Effector CD4-positive, alpha-beta T cell (primary cell): ENCODE measurements at places on chromosomes 13 and 19.

GRCh38 chr13:42495255-42495654 is 78.7 kb upstream of the TNFSF11 start:
- DNase-seq, result no peak

DNA sequence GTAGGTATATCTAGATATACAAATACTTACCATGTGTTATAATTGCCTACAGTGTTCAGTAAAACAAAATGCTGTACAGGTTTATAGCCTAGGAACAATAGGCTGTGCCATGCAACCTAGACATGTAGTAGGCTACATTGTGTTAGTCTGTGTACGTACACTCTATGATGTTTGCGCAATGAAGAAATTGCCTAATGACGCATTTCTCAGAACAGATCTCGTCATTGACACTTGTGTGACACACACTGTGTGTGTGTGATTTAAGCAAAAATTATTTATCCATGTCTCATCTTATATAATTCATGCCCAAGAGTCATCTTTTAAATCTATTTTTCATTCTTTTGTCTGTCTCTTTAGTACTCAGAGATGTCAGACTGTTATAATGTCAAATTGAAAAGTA is 1888.8 kb upstream of the PCDH20 start:
- no peak for DNase-seq

GRCh38 chr19:44303976-44304568 is 753 bp downstream of the ZNF235 start:
- DNase-seq, result no peak

DNA sequence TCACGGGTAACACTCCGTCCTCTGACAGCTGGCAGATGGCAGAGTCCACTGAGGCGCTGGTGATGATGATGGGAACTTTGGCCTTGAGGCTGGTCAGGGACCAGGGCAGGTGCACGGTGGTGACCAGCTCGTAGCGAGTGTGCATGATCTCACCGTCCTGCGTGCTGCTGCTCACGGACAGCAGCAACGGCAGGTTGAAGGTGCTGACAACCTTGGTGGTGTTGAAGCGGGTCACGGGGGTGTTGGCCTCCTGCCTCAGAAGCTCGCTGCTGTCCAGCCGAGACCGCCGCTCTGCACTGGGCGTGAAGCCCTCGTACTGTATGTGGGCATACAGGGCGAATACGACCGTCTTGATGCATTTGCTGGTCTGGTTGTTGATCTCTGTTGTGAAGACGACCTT is 11.6 kb downstream of the ARRDC5 start:
- no peak for DNase-seq

DNA sequence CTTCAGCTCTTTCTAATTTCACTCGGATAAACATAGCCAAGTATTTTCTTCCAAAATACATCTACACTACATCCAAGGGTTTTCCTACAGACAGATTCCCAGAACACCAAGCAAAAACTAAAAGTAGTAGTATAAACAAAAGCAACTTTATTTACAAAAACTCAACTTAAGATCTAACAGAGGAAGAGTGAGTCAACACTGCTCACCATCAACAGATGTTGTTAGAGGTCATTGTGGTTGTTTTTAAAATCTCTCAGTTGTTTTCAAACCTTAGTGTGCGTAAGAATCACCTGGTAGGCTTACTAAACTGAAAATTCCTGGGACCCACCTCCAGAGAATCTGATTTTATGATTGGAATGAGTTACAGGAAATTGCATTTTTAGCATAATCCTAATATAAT is 631.7 kb upstream of the SGCG start:
- DNase-seq, result no peak

DNA sequence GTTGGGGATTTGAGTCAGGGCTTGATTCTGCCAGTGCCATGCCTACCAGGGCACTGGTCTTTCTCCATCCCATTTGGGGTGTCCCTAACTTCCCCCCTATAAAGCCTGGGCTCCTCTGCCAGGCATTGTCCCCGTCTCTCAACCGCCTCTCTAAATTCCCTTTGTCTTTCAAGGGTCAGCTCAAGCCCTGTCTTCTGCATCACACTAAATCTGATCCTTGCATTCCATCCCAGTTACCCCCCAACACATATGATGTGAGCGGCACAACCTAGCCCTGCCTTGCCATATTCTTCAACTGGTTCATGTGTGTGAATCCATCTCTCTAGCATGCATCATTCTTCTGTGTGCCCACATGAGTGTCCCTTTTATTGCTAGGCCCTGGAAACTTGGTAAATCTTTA is 480.9 kb downstream of the ZNF536 start:
- DNase-seq, result no peak

DNA sequence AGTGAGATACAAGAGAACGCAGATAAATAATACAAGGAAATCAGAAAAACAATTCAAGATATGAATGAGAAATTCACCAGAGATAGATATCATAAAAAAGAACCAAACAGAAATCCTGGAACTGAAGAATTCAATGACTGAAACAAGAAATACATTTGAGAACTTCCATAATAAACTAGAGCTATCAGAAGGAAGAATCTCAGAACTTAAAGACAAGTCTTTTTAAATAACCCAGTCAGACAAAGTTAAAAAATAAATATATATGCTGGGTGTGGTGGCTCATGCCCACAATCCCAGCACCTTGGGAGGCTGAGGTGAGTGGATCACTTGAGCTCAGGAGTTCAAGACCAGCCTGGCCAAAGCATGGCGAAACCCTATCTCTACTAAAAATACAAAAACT is 28.7 kb upstream of the N4BP2L1 start:
- DNase-seq, result no peak

DNA sequence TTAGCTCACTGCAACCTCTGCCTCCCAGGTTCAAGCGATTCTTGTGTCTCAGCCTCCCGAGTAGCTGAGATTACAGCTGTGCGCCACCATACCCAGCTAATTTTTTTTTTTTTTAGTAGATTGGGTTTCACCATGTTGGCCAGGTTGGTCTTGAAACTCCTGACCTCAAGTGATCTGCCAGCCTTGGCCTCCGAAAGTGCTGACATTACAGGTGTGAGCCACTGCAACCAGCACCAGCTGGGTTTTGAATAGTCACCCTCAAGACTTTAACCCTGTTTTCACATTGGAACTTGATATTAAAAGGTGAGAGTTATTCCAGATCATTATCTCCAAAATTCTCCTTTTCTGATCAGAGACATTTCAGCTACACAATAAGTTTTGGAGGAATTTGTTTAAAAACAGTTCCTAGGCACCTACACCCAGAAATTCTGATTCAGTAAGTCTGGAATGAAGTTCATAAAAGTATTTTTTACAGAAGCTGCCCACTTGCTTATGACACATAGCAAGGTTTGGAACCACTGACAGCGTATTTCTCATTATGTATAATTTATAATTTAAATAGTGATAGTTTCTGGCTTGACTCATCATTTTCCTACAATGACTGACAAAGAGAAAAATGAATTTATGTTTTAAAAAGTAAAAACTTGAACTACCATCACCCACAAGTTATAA is 417.3 kb downstream of the DIAPH3 start:
- DNase-seq, result no peak

DNA sequence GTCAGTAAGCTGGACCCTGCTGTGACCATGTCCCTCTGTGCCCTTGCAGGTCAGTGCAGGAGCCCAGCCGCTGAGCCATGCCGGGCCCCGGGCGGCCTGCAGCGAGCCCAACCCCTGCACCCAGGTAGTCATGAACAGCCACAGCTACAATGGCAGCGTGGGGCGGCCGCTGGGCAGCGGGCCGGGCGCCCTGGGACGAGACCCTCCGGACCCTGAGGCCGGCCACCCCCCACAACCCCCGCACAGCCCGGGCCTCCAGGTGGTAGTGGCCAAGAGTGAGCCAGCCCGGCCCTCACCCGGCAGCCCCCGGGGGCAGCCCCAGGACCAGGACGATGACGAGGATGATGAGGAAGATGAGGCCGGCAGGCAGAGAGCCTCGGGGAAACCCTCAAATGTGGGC is 6.9 kb downstream of the KCNN1 start:
- DNase-seq, result no peak

GRCh38 chr19:12913851-12914690 is 5.0 kb downstream of the SYCE2 start:
- DNase-seq, result peak; percentile 22

- DNase-seq, result no peak
These were observed 412 bp downstream of the ZNF528 start for GRCh38 chr19:52398081-52398441.

- no peak for DNase-seq
These were observed 22.3 kb upstream of the STARD13 start for GRCh38 chr13:33307843-33308242.

DNA sequence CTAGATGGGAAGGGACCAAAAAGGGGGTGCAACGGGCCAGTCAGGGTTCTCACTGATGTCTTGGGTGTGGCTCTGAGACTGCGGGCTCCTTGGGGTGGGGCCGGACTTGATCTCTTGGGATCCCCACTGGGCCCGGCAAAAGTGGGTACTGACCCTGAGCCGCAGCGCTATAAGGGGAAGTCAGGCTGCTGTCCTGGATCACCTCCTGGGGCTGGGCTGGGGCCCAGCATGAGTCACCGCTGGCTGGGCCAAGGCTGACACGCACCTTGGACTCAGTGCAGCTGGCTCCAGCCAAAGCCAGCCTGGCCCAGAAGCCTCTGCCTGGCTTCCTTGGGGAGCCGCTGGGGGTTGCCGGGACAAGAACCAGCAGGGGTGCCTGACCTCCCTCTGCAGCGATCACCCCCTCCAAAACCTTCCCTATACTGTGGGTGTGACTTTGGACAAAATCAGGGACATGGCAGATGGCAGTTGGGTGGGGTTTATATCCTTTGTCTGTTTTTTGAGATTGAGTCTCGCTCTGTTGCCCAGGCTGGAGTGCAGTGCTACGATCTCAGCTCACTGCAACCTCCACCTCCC is 617 bp upstream of the IQCN start:
- DNase-seq, result no peak

DNA sequence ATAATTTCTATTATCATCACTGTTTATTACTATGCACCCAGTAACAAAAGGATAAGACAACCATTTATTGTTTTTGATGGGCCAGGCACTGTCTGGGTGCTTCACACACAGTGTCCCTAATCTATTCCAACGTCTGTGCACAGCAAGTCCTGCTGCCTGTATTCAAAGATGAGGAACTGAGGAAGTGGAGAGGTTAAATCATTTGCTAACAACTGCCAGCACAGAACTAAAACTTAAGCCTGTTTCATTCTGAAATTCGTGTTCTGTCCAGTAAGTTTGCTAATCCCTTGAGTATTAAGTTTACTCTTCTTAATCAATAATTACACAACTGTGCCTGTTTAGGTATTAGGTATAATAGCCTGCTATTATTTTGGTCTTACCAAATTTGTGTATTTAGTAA is 41.9 kb downstream of the TEX26 start:
- DNase-seq, result no peak

- no peak for DNase-seq
These were observed 2.2 kb downstream of the ABCA7 start for GRCh38 chr19:1041835-1042685.

- DNase-seq, result no peak
These were observed 3.1 kb upstream of the PNMA8C start for GRCh38 chr19:46431824-46432223.

- peak; percentile 39 for DNase-seq
These were observed 2.1 kb downstream of the CILP2 start for GRCh38 chr19:19540064-19540714.

DNA sequence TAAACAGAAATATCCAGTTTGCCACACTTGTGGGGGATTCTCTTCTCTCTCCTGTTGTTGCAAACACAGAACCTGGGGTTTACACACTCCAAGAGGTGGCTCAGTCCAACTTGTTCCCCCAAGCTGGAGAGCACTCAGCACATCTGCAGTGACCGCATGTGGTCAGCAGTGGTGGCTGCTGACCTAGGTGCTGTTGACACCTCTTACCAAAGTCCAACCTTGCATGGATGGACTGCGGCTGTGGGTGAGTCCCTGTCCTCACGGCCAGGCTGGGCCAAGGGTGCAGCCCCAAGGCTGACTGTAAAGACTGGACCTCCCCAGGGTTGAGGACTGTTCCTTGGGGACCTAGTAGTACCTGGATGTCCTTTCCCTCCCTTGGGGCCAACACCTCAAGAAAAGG is 6.1 kb downstream of the LRFN3 start:
- DNase-seq, result no peak

- no peak for DNase-seq
These were observed 7.9 kb upstream of the DPY19L3 start for GRCh38 chr19:32397671-32398101.

- no peak for DNase-seq
These were observed 1.3 kb downstream of the IL11 start for GRCh38 chr19:55368701-55369563.

DNA sequence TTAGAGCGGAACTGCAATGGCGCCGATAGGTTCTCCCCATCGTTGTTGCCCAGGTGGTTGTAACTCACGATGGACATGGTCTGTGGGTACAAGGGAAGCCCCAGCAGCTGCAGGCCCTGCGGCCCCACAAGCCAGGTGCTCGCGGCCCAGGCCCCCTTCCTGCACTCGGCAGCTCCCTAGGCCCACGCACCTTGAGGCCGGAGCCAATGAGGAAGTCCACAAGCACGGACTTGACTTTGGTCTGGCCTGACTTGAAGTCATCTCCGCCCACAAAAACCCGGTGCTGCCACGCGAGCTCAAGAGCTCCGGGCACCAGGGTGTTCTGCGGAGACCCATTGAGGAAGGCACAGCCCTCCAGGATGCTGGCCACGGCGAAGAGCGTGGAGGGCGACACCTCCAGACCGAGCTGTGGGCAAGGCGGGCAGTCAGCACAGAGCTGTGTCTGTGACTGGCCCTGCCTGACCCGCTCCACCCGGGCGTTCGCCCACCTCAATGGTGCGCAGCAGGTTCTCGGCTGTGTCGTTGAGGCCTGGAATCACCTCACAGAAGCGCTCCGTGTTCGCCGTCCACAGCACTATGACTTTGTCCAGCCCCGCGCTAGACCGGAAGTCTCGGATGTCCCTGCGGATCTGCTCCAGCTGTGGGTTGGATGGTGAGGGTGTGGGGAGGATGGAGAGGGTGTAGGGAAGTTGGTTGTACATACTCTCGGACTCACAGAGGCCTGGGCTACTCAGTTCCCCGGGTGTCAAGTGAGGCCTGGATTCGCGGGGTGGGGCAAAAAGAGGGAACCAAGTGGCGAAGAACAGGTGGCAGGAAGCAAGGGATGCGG is 1.9 kb downstream of the ISYNA1 start:
- DNase-seq, result no peak

DNA sequence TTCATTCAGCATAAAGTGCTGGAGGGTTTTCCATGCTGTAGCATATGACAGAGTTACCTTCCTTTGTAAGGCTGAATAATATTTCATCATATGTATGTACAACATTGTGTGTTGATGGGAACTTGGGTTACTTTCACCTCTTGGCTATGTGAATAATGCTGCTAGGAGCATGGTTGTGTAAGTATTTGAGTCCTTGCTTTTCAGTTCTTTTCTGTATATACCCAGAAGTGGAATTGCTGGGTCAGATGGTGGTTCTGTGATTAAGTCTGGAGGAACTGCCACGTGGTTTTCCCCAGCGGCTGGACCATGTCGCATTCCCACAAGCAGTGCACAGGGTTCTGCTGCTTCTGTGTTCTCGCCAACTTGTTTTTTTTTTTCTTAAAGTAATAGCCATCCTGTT is 101.2 kb upstream of the TEX29 start:
- DNase-seq, result no peak

- no peak for DNase-seq
These were observed 76.2 kb downstream of the GGACT start for GRCh38 chr13:100512422-100512821.
